ENCODE measurements at places on chromosomes 12 and 14. TPM values are rescaled to one million over a fixed set of nuclear protein-coding genes. Genes with fewer than 3 reads are reported as not detected.

Gene RHOJ
- 2.5 TPM for total RNA-seq

Gene TRIAP1
- 21.9 TPM for total RNA-seq

- DNase-seq, result peak; percentile 77
Observed at GRCh38 chr12:94677778-94678177, 27.4 kb upstream of the TMCC3 start.

DNA sequence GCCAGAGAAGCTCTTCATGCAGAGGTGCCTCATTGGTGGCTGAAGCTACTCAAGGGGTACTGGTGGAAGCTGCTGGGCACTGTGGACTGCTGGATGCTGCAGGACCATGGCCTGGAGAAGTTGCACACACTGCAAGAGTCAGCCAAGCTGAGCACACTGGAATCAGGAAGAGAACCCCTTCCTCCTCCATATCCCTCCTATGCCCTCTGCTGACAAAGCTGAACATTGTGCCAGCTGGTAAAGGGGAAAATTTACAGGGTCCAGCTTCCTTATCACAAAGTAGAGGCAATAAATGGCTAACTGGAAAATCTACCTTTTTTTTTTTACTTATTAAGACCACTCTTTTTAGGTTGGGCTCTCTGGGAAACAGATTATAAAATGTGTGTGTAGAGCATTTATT, 6.5 kb downstream of the CCDC175 start:
- DNase-seq, result no peak

Data from prostate gland (tissue), 2 donors.